ENCODE measurements at places on chromosomes 2 and 18. TPM values are rescaled to one million over a fixed set of nuclear protein-coding genes. Genes with fewer than 3 reads are reported as not detected.

ERICH2 gene
- not detected for total RNA-seq

AKAIN1 gene
- not detected for total RNA-seq

ST8SIA5 gene
- total RNA-seq, result 0.33 TPM

GALNT5 gene
- total RNA-seq, result under 0.01 TPM

FER1L5 gene
- not detected for total RNA-seq

GAREM2 gene
- total RNA-seq, result 1.00 TPM

CDH20 gene
- total RNA-seq, result 8.6 TPM

ALPP gene
- total RNA-seq, result not detected

COL4A3 gene
- not detected for total RNA-seq

C2orf92 gene
- total RNA-seq, result 2.1 TPM

PSTPIP2 gene
- 1.3 TPM for total RNA-seq

NT5C1B gene
- total RNA-seq, result not detected

CYBRD1 gene
- 64.4 TPM for total RNA-seq

REG1B gene
- total RNA-seq, result not detected

SCYGR5 gene
- not detected for total RNA-seq

SCN9A gene
- total RNA-seq, result 0.33 TPM

ASB18 gene
- not detected for total RNA-seq

ICA1L gene
- total RNA-seq, result 2.0 TPM

EPB41L5 gene
- total RNA-seq, result 16.4 TPM

GPR155 gene
- total RNA-seq, result 86.5 TPM

POTEJ gene
- not detected for total RNA-seq

LIMS1 gene
- total RNA-seq, result 30.2 TPM

EML6 gene
- under 0.01 TPM for total RNA-seq

NAT8 gene
- total RNA-seq, result not detected

PLEKHH2 gene
- total RNA-seq, result 6.3 TPM

ITPRIPL1 gene
- total RNA-seq, result 12.0 TPM

ALLC gene
- not detected for total RNA-seq

RTKN gene
- total RNA-seq, result 53.4 TPM

ELOA2 gene
- not detected for total RNA-seq

COL4A4 gene
- under 0.01 TPM for total RNA-seq
